ENCODE measurements at places on chromosomes 1 and 21.

DNA sequence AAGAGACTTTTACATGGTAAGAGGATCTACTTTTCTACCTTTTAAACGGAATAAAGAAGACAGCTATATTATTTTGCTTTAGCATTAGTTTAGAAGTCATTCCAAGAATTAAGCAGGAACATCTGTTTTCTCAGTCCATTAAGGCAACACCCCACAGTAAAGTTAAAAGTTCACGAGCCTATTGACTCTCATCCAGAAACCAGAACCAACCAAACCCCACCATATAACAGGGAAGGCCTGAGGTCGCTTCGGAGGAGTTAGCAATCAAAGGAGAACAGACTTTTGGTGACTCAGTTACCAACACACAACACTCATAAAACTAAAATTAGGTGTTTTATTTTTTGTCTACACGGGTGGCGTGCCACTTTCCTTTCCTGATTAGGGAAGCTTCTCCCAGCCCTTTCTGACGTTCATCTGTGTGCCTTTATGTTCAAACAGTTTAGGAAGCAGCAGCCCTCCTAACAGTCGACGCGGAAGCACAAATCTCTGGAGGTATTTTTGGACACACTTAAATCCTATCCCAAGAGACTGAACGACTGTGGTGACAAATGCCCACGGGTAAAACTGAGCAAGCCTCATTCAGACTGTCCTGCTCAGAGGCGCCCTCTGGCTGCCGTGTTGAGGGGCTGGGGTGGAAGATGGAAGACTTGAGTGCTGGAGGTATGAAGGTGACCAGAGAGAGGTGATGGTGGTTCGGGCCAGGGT lies 8.6 kb upstream of the PLA2G2C start:
- peak; percentile 28 for DNase-seq

DNA sequence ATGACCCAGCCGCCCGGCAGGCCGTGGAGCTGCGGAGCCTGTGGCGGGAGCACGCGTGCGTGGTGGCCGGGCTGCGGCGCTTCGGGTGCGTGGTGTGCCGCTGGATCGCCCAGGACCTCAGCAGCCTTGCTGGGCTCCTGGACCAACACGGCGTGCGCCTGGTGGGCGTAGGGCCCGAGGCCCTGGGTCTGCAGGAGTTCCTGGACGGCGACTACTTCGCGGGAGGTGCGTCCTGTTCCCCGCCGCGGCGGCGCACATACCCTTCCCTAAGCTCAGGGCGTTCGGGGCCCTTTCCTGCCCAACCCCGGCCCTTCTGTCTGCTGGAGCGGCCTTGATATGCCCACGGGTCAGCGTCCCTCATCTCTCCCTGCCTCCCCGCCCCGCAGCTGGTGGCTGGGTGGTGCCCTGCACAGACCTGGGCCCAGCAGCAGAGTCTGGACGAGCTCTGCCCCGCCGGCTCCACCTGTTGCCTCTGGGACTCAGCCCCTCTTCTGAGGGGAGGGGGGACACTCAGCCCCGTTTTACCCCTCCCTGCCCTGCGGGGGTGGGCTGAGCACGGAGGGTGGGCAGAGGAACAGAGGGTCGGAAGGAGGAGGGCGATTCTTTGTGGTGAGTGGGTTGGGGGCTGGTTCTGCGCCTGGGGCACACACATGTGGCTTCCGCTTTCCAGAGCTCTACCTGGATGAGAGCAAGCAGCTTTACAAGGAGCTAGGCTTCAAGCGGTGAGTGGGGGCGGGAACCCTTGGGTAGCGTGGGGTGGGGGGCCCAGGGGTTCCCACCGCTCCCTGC lies 688 bp downstream of the PRXL2B start:
- no peak for DNase-seq

DNA sequence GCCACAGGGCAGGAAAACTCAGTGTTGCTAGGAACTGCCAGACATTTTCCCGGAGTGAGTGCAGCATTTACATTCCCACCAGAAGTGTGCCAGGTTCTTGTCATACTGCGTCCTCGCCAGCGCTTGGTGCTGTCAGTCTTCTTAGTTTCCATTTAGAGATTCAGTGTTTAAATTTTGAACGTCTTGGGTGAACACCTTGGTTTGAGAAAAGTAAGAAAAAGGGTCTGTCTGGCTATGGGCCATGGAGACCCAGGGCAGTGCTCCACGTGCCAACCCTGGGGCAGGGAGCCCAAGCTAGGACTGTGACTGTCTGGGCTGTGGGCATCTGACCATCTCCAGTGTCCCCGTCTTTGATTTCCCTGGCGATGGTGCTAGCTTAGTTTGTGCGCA lies 16.0 kb downstream of the IBA57 start:
- no peak for DNase-seq

- no peak for DNase-seq
Measured at GRCh38 chr1:47411436-47411835, 4.6 kb upstream of the FOXE3 start.

GRCh38 chr1:220824031-220824989 lies 37.6 kb downstream of the MTARC1 start:
- no peak for DNase-seq

DNA sequence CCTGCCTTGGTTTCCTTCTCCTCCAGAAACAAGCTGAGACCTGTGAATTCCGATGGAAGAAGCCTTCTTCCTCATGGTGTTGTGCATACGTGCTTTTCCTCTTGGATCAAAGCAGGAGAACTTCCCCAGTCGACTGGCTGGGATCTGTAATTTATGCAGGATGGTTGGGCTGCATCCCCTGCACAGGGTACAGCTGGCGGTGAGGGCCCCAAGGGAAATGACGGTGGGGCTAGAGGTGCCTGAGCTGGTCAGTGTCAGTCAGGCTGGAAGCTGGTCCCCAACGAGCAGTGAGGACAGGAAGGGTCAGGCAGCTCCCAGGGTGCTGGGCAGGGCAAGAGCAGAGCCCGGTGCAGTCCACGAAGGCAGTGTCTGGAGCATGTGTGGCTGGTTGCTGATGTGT lies 106.7 kb downstream of the CNIH3 start:
- no peak for DNase-seq

DNA sequence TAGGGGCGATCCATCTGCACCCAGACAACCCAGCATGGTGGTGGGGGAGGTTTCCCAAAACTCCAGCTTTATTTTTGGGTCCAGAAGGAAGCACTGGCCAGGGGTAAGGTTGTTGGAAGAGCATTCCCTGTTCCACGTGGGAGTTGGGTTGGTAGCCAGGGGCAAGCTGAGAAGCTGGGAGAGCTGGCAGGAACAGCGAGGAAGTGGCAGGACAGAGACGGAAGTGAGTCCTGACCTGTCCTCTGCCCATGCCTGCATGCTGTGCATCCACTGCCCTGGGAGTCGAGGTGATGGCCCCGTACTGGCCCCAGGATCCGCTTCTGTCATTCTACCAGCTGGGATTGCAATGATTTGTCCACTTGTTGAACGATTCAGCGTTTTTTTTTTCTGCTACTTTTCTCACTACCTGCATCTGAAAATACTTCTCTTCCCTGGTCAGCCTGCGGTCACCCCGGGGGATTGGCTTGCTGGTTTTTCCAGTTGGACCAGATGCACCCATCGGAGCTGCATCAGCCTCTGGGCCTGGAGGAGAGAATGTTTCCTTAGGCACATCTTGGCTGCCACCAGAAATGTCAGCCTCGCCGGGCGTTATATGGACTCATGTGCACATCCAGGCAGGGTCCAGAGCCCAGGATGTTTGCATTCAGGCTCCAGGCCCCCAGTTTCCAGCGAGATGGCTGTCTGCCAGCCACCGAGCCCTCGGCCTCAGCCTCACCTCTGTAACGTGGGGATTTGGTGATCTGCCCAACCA lies 28.3 kb upstream of the TMPRSS2 start:
- no peak for DNase-seq

DNA sequence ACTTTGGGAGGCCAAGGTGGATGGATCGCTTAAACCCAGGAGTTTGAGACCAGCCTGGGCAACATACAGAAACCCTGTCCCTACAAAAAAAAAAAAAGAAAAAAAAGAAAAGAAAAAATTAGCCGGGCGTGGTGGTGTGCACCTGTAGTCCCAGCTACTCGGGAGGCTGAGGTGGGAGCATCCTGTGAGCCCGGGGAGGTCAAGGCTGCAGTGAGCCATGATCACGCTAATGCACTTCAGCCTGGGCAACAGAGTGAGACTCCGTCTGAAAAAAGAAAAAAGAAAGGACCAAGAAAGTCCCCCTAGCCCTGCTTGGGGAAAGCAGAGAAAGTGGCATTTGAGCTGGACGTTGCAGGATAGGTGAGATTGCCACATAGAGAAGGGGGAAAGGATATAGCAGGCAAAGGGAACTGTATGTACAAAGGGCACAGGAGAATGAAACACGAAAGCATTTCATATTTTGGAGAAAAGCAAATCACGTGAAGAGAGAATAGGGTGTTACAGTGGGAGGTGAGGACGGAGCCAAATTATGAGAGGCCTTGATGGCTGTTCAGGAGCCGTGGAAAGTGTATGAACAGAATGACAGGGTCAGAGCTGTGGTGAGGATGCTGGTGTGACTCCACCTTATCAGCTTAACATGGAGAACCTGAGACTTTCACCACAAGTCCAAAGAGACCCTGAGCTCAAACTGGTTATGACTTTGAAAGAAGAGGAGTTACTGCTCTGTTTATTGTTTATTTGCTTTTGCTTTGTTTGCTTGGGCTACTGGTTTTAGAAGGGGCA lies 19.5 kb upstream of the LRIG2 start:
- no peak for DNase-seq

- DNase-seq, result no peak
Measured at GRCh38 chr1:58883037-58883887, 99.4 kb upstream of the JUN start.

- no peak for DNase-seq
Measured at GRCh38 chr1:200922406-200922805, 27.7 kb downstream of the INAVA start.

- DNase-seq, result no peak
Measured at GRCh38 chr21:35476621-35477395, 427.7 kb upstream of the RUNX1 start.

DNA sequence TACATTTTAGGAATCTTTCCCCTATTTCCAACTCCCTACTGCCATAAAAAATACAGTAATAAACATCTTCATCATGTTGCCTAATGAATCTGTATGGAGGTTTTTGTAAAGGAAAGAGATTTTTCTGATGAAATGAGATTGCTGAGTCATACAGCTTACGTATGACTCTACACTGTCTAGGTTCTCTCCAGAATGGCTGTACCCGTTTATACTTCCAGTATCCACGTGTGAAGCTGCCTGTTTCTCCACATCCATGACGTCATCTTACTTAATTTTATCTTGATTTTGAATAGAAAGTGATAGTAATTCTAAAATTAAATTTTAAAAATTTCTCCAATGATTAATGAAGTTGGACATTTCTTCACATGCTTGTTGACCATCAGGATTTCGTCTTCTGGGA lies 103.7 kb downstream of the COQ8A start:
- DNase-seq, result no peak

- DNase-seq, result no peak
Measured at GRCh38 chr1:169779150-169779549, 15.6 kb downstream of the METTL18 start.

DNA sequence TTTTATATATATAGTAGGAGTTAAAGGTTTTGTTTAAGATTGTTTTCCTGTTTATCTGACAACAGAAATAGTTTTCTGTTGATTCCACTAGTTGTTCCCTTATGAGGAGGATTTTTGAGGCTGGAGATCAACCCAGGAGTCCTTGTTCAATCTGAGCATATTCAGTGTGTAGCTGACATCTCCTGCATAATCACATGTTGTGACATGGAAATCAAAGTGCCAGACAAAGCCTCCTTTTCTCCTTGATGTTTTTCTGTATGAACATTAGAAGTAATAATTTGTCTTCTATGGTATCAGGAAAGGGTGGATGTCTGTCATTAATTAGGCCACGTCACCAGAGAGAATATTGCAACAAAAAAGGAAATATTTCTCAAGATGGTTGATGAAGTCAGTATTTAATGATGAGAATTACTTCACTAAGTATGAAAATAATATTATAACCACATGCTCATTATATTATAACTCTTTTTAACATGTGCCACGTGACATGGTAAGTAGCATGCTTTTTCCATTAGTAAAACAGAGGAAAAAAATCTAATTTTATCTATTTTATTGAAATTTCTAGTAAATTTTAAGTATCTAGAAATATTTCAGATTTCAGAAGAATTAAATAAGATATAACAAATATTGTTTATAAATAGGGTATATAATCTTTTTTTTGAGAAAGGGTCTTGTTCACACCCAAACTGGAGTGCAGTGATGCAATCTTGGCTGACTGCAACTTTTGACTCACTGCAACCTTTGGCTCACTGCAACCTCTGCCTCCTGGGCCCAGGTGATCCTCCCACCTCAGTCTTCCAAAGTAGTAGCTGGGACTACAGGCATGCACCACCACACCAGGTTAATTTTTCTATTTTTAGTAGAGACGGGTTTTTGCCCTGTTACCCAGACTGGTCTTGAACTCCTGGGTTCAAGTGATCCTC lies 223.5 kb downstream of the HMCN1 start:
- DNase-seq, result no peak

- DNase-seq, result no peak
Measured at GRCh38 chr1:47676311-47677054, 238.6 kb downstream of the FOXD2 start.

DNA sequence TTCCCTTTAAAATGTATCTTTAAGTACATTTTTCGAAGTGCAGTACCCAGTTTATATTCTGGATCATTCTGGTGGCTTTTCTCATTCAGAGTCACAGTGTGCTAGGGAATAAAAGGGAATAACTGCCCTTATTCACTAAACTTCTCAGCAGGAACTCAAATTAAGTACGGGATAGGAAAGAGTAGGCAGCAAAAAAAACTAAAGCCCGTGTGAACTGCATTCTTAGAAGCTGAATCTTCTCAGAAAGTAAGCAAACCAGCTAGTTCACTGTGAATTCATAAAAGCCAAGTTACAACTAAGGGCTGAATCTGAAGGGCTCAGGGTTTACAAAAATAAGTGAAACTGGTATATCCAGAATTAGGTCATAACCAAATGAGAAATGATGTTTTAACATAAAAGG lies 22.0 kb downstream of the PRPF38A start:
- no peak for DNase-seq

- DNase-seq, result no peak
Measured at GRCh38 chr1:166270476-166271150, 103.8 kb upstream of the FAM78B start.

- DNase-seq, result no peak
Measured at GRCh38 chr1:112872551-112872962, 83.4 kb downstream of the SLC16A1 start.

DNA sequence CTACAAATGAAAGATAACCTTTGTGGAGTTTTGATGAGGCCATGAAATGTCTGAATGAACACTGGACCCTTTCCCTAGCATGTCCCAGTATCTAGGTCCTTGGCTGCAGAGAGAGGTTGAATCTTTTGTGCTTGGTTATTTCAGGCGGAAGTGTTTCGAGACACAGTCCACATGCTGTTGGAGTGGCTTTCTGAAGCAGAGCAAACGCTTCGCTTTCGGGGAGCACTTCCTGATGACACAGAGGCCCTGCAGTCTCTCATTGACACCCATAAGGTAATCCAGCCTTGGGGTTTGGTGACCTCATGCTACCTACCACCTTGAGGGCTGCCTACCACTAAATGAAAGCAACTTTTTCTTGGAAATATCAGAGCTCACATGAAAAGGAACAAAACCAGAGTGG lies 38.9 kb upstream of the BMP8A start:
- no peak for DNase-seq

Measured in dorsolateral prefrontal cortex (tissue), 122 donors.